ENCODE measurements at places on chromosomes 1 and 21. TPM values are rescaled to one million over a fixed set of nuclear protein-coding genes. Genes with fewer than 3 reads are reported as not detected.

TAL1 gene
- total RNA-seq, result 2.6 TPM

OR2T2 gene
- total RNA-seq, result not detected

KRTAP7-1 gene
- not detected for total RNA-seq

OPRD1 gene
- total RNA-seq, result 0.66 TPM

NR1I3 gene
- not detected for total RNA-seq

SPATA45 gene
- not detected for total RNA-seq

NOS1AP gene
- total RNA-seq, result 4.0 TPM

FCGR3A gene
- total RNA-seq, result 5.2 TPM

FALEC gene
- not detected for total RNA-seq

FTCD gene
- total RNA-seq, result 0.33 TPM

DNASE2B gene
- not detected for total RNA-seq

PLA2G5 gene
- 0.52 TPM for total RNA-seq

THEM5 gene
- not detected for total RNA-seq

ZYG11B gene
- 16.3 TPM for total RNA-seq

RPTN gene
- total RNA-seq, result not detected

NBPF10 gene
- 2.6 TPM for total RNA-seq

HPCAL4 gene
- 0.66 TPM for total RNA-seq

RNU1-1 gene
- under 0.01 TPM for total RNA-seq

COL24A1 gene
- total RNA-seq, result under 0.01 TPM

RNF223 gene
- total RNA-seq, result not detected

TP73 gene
- total RNA-seq, result 13.5 TPM

IL10 gene
- 1.0 TPM for total RNA-seq

AJAP1 gene
- total RNA-seq, result 0.66 TPM

MAP7D1 gene
- total RNA-seq, result 97.2 TPM

PGLYRP4 gene
- not detected for total RNA-seq

PALMD gene
- total RNA-seq, result 8.0 TPM

NKAIN1 gene
- not detected for total RNA-seq

PLA2G2D gene
- total RNA-seq, result not detected

C1QTNF12 gene
- not detected for total RNA-seq

CD247 gene
- total RNA-seq, result 2.3 TPM

ANKRD34A gene
- total RNA-seq, result 0.66 TPM

CNR2 gene
- total RNA-seq, result not detected

FAM72A gene
- 11.9 TPM for total RNA-seq

EPHA8 gene
- 0.66 TPM for total RNA-seq

ZSCAN20 gene
- total RNA-seq, result 3.6 TPM

DCST1 gene
- total RNA-seq, result not detected

ASTN1 gene
- 0.66 TPM for total RNA-seq

S100A2 gene
- not detected for total RNA-seq

C1QC gene
- total RNA-seq, result 54.7 TPM

ANKRD13C gene
- 13.7 TPM for total RNA-seq

S100A10 gene
- total RNA-seq, result 40.7 TPM

LCE1B gene
- not detected for total RNA-seq

DENND2C gene
- total RNA-seq, result 2.3 TPM

SYPL2 gene
- total RNA-seq, result 1.8 TPM

ELF3 gene
- 293 TPM for total RNA-seq

AIRE gene
- total RNA-seq, result not detected

MPL gene
- not detected for total RNA-seq

PTGFR gene
- 1.0 TPM for total RNA-seq

ASPM gene
- total RNA-seq, result under 0.01 TPM

CFHR2 gene
- total RNA-seq, result not detected

ALPL gene
- 3.4 TPM for total RNA-seq

KRTAP21-2 gene
- total RNA-seq, result not detected

LCE5A gene
- total RNA-seq, result not detected

IL19 gene
- not detected for total RNA-seq

NPPB gene
- not detected for total RNA-seq

PLPPR4 gene
- not detected for total RNA-seq

DONSON gene
- 5.6 TPM for total RNA-seq
